ENCODE measurements at places on chromosomes 5 and 9. TPM values are rescaled to one million over a fixed set of nuclear protein-coding genes. Genes with fewer than 3 reads are reported as not detected.

- no peak for DNase-seq
Observed at GRCh38 chr5:37249815-37250164, 614 bp upstream of the CPLANE1 start.

GRCh38 chr5:149452007-149452664, 73.0 kb upstream of the IL17B start:
- DNase-seq, result no peak

GRCh38 chr5:118778941-118779340, 209.4 kb downstream of the DTWD2 start:
- no peak for DNase-seq

DNA sequence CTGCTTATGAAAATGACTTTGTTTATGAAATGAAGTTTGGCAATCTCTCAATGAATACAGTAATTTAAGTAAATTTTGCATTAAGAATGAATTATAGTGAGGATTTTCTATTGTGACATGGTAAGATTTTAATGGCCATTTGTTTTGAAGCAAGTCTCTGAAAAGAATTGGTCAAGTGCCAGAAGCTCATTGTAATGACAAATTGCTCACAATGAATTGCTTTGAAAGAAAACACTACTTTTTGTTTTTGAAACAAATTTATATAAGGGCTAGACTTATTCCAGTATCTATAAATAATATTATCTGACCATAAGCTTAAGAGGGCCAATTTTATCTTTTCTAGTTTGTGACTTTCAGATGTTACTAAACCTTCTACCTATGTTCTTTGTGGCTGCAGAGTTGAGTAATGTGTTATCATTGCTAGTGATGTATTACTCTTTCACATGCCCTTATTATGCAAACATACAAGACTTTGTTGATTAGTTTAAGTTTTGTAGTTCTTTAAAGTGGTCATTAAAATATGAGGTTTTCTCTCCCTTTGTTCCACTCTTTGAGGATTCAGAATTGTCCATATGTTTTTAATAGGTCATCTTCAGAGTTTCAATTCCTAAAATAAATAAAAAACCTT, 93.0 kb upstream of the ZNF608 start:
- DNase-seq, result no peak

DNA sequence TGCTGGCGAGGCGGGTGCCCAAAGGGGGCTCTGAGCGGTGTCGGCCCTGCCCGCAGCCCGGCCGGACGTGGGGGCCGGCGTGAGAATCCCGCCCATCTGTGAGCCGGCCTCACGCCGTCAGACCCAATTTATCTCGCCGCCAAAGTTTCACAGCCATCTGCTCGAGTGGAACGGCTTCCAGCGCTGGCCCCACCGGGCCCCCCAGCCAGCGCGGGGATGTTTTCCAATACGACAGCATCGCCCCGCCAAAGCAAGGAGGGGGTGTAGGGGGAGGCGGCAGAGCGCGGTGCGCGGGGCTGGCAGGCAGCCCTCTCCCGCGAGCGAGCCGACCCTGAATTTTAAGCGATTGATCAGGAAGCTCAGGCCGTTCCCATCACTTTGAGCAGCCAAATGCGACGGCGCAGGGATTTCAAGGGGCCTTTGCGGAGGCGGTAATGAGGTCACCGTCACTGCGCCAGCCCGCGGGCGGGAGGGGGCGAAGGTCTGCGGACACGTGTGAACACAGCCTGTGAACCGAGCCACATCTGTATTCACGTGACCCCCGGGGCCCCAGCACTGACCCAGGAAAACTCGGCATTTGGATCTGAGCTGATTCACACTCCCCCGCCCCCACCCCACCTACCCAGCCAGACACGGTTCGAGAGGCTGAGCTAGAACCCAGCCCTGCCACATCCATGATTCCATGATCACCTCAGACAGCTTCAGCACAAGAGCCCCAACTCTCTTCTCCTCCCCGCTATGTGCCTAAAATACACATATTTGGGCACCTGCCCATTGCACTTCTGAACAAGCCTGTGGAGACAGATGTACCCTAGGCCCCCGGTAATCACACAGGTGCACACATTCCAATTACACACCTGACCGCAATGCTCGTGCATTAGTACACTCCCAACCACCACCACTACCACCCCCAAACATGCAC, 47.8 kb upstream of the PSD2 start:
- peak; percentile 46 for DNase-seq

DNA sequence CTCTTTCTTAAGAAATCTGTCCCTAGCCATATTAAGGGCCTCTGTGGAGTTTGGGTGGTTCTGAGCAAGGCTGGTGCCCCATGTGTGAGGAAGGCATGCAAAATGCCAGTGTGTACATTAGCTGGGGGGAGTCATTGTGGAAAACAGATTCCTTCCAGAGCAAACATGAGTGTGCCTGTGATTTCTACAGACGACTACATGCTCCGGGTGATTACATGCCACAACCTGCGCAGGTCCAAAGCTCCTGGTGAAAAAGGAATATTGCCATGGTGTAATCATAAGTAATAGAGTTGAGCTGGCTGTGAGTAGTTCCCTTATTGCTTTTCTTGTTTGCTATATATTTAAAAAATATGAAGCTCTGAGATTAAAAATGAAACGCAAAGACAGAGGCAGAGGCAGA, 102.1 kb downstream of the ACER2 start:
- DNase-seq, result no peak

GRCh38 chr5:39816866-39817265, 392.1 kb upstream of the DAB2 start:
- no peak for DNase-seq

DNA sequence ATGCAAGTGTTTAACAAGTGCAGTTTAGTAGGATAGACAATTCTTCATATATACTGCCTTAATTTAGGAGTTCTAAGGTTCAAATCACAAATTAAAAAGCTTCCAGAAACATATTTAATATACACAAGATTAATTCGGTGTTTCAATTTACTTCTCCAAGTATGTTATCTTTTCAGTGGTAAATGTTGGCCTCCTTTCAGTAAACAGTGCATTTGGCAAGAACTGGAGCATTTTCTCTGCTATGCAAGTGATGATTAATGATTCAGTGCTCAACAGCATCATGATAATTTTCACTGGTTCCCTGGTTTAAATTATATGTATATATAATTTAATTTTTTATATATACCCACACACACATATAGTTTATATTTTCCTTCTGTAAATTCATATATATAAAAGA, 541.7 kb downstream of the EFNA5 start:
- no peak for DNase-seq

GRCh38 chr5:79845448-79846197, 145.4 kb downstream of the MTX3 start:
- no peak for DNase-seq

DNA sequence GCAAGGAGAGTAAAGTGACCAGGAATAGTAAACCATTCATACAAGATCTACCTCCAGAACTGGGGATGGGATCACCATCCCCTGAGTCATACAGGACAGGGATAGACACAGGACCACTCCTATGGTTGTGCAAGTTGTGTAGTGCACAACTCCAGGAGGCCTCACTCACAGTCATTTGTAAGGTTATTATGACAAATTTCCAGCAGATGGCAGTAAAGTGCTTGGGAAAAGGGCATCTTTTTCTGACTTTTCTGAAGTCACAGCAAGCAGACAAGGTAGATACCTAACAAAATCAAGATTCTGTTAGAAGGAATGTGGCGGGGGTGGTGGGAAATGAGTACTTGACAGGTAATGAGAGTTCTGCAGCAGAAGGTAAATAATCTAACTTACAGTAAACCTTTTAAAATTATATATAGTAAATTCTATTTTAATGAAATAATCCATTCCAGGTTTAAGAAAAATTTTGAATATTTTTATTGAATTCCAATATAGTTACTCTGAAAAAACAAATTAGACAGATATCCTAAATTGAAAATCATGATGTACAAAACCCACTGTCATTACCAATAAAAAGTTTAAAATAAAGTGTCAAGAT, 16.7 kb upstream of the KIF27 start:
- peak; percentile 50 for DNase-seq

GRCh38 chr5:118366429-118366828, 621.9 kb downstream of the DTWD2 start:
- no peak for DNase-seq

DNA sequence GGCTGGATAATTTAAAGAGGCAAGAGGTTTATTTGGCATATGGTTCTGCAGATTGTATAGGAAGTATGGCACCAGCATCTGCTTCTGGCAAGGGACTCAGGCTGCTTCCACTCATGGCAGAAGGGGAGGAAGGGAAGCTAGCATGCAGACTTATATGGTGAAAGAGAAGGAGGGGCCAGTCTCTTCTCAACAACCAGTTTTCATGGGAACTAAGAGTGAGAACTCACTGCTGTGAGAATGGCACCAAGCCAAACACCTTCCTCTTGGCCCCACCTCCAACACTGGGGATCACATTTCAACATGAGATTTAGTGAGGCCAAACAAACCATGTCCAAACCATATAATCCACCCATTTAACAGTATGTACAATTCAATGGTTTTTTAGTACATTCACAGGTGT, 113.3 kb upstream of the SHB start:
- no peak for DNase-seq

DNA sequence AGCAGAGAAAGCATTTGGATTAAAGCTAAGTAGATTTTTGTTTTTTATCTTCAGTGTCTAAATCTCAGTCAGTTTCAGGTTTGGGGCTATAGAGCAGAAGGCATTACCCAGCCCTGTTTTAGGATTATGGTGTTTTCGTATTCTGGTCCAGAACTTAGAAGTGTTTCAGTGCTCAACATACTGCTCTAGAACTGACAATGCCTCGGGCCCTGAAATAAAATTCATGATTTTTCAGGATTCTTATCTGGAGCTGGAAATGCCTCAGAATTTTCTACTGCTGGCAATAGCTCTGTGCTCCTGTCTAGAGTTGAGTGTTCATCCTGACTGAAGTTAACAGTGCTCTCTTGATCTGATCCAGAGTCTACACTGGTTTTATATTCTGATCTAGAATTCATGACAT, 163.9 kb downstream of the PAPPA start:
- DNase-seq, result no peak

GRCh38 chr5:39364367-39364766, at the start of gene C9:
Gene C9 (minus strand): TSS chr5:39364495. CDS start chr5:39364464, 31 bp downstream.
- no peak for DNase-seq

GRCh38 chr9:16532681-16533450, 337.6 kb downstream of the BNC2 start:
- DNase-seq, result no peak

DNA sequence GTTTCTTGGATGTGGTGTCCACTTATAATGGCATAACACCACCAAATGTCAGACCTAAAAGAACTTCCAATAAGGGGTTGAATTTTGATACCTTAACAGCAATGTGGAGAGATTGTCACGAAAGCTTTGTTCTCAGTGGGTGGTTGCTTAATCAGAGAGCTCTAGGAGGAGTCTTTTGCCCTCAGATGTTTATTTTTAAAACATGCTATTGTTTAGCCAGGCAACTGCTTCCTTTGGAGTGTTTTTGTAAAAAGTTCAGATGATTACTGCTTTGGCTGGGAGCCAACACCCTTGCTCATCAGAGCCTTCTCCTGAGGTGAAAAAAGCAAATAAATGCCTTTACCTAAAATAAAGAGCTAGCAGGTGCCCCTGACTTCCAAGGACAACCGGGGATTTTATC, 65.0 kb downstream of the SLC1A1 start:
- DNase-seq, result no peak

GRCh38 chr5:41837793-41838192, 32.4 kb downstream of the OXCT1 start:
- DNase-seq, result no peak

- no peak for DNase-seq
Observed at GRCh38 chr9:94787266-94787665, 60.8 kb downstream of the AOPEP start.

DNA sequence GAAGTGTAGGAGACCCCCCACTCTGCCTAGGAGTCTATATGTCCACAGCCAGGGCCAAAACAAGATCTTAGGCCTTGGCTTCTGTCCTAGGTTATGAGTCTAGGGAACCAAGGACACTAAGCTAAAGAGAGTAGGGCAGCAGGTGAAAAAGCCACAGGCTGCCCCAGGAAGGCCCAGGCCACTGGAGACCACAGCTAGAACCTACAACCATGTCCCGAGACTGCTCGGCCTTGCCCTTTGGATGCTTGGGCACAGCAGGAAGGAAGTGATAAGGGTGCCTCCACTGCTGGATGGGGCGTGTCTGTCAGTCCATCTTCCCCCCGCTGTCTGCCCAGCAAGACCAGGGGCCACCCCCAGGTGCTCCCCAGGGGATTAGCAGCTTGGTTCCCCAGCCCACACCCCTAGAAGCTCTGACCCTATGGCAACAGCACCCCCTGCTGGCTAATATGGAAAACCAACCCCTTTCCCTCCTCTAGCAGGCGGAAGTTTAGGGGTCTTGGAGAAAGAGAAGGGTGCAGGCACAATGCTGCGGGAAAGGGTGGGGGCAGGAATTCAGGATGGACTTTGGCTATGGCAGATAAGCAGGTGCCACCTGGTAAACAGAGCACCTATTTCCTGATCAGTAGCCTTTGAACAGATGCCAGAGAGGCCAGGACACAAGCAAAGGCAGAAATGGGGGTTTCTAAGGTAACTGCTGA, 10.5 kb upstream of the IRF1 start:
- DNase-seq, result peak; percentile 76

GRCh38 chr5:17240487-17240886, 23.1 kb downstream of the BASP1 start:
- no peak for DNase-seq

DNA sequence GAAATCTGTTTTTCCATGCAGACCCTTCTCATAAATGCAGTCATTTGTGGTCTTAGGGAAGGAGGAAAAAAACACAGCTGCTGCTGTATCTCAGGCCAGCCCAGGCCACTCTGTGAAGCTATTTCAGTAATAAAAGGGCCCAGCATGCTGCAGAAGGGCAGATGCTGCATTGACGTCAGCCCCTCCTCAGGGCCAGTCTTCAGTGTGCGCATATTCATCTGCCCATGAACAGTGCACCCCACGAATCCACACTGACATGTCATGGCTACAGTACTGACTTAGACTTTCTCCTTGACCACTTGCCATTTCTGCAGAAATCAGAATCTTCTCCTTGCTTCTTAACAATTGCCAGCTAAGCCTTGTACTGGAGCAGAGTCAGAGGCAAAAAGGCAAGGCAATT, 304.7 kb downstream of the GABRG2 start:
- DNase-seq, result no peak

GRCh38 chr5:142290577-142291299, 34.1 kb downstream of the SPRY4 start:
- DNase-seq, result no peak

DNA sequence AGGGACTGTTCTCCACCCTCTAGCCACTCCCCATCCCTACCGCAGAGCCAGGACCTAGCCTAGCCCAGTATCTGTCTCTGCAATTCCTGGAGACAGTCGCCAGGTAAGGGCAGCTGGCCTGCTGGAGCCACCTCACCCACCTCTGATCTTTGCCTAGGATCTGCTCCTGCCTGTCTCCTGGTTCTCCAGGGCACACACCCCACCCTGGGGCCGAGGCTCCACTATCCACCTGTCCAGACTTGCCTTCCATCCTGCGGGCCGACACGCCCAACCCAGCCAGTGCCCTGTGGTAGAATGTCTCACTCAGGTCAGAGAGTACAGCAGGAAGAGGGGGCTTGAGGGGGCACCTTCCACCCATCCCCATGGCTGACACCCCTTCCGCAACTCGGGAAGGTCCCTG, 15.7 kb upstream of the AQP7 start:
- DNase-seq, result no peak

The SMIM33 gene
- 0.53 TPM for total RNA-seq

The APBB3 gene
- 38.1 TPM for total RNA-seq

The HRH2 gene
- total RNA-seq, result 13.7 TPM

The KCNN2 gene
- total RNA-seq, result not detected

The TMC1 gene
- total RNA-seq, result not detected

The FOXD1 gene
- total RNA-seq, result 0.78 TPM

The SIT1 gene
- total RNA-seq, result 122 TPM

The PCSK1 gene
- total RNA-seq, result not detected

The PCDHGB3 gene
- 0.09 TPM for total RNA-seq

The PCDHB12 gene
- not detected for total RNA-seq

The PITX1 gene
- 0.62 TPM for total RNA-seq

The MEIKIN gene
- total RNA-seq, result not detected

The C7 gene
- total RNA-seq, result not detected
